ENCODE measurements at places on chromosomes 11 and 22.

DNA sequence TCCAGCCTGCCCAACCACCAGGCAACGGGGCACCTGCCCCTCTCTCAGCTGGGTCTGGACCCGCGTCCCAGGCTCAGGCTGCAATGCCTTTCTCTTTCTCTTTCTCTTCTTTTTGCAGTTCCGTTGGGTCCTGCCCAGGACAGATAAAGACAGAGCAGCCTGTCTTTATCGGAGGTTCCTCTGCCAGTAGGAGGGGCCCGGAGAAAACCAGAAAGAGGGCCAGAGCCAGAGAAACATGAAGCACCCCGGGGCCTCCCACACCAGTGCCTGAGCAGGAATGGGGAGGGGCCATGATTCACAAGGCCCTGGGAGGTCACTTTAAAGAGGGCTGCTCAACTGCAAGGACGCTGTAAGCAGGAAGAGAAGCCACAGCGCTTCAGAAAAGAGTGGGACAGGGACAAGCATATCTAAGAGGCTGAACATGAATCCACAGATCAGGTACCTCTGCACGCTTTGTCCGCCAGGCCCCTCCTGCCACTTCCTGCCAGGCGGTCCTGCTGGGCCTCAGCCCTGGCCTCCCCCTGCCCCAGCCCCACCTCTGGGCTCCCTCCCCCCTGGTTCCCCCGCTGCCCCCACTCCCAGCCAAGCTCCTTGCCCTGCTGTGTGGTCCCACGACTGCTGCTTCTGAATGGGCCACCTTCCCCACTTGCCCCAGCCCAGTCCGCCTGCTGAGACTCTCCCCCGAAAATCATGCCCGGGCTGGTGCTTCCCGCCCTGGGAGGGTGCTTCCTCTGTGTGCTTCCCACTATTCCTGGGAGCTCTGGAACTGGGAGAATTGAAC lies at the start of gene APOBEC3C:
Gene APOBEC3C (plus strand): TSS at position 316 of the 781 bp plus-strand sequence. CDS start 106 bp downstream, at position 422.
- DNase-seq = peak; percentile 90

DNA sequence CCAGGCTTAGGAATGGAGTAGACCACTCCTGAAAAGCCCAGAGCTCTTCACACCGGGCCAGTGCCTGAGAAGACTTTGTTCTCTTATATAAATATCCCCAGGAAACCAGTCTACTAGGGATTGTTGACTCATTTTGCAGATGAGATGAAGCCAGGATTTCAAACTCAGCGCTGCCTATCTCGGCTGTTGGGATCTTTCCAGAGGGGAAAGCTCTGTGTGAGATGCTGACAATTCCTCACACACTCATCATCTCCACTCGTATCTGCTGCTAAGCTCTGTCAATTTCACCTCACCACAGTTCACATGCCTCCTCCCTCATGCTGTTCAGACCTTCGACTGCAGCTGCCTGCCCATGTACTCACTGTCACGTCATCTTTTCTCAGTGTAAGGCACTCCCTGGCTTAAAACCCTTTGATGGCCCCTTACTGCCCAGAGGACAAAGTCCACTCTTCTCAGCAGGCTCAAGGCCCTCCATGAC lies 12.5 kb downstream of the USH1C start:
- peak; percentile 25 for DNase-seq

DNA sequence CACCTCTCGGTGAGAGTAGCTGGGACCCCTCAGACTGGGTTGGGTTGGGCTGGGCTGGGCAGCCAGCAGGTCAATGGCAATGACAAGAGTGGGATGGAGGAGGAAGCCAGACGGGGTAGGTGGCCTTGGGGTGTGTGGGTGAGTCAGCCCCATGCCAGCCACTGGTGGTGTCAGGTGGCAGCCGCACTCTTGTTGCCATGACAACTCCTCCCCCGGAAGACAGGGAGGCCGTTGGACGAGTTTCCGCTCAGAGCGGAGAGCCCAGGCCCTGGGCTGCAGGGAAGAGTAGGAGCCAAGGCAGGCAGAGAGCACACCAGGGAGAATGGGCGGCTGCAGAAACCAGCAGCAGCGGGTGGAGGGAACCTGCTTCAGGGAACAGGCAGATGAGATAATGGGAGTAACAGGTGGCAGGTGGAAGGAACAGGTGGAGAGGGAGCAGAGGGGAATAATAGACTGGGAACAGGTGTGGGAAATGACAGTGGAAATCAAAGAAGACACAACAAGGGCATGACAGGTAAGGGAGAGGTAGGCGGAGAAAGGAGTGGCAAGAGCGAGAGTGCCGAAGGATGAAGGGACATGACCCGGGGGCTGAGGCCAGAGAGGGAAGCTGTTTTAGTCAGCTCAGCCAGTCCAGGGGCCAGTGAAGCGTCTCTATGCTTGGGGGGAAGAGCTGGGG lies 8.7 kb downstream of the SPTBN2 start:
- peak; percentile 43 for DNase-seq

- DNase-seq = no peak
These were observed at the start of gene SLC22A6 for GRCh38 chr11:62984451-62984991. Gene SLC22A6, minus strand, starts transcription at chr11:62984967. Its CDS starts 277 bp downstream, at chr11:62984690.

DNA sequence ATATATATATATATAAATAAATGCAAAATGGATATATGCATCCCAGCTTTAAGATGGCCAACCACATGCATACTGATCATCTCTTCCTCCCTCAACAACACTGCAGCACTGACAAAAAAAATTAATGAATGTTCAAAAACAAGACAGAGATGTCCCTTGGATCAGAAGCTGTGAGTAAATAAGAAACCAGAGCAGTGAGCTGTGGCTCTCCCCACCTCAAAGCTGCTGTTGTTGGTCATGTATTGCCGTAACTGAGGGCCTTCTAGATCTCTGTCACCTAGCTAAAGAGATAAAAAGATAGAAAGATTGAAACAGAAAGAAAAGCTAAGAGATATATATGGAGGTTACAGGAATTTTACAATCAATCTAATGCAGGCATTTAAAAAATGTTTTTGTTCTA lies 15.5 kb upstream of the TMEM135 start:
- DNase-seq = no peak

DNA sequence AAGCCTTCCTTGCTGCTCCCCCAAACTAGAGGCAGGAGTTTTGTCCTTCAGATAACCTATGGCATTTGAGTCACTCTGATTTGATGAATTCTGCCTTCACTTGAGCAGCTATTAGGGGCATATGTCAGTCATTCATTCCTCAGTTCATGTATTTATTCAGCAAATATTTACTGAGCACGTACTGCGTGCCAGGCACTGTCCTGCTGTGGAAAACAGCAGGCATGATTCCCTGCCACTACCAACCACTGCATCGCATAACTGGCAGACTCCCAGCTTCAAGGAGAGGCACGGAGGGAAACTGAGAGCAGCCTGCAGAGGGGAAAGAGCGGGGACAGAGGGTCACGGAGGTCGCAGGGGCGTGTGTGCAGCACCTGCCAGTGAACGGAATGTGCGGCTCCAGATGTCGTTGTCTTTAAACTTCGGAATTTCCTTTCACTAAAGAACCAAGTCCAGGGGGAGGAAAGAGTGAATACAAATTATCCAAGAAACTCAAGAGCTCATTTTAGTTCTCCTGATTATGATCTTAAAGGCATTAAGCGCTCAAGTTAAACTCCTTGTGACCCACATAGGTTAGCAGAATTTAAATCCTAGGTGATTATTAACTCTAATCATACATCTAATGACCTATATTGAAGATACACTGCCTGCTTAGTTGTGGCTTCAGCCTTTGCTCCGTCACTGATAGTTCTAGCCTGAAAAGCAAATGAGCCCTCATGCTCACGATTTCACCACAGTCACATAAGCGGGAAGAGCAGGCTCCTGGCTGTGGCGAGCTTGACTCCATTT lies 12.6 kb downstream of the PPARA start:
- DNase-seq = no peak

GRCh38 chr22:31099841-31100761 lies 7.3 kb downstream of the SELENOM start:
- no peak for DNase-seq

DNA sequence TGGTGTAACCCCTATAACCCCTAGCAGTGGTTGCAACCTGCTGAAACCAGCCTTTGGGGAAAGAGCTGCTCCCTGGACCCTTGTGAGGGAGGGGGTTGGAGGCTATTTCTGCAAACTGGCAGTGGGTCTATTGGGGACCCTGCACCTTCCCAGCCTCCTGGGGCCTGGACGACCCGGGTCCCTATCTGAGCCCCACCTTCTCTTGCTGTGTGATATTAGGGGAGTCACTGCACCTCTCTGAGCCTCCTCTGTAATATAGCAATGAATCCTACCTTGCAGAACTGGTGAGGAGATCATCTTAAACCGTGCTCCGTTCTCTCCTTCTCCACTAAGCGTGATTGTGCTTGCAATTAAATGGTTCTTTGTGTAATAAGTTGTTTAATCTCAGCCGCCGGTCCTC lies 24.0 kb upstream of the MPPED1 start:
- no peak for DNase-seq

GRCh38 chr11:131670876-131671275 lies 300.5 kb downstream of the NTM start:
- DNase-seq = no peak

- DNase-seq = no peak
These were observed 2.2 kb upstream of the GSTT4 start for GRCh38 chr22:24007253-24008021.

DNA sequence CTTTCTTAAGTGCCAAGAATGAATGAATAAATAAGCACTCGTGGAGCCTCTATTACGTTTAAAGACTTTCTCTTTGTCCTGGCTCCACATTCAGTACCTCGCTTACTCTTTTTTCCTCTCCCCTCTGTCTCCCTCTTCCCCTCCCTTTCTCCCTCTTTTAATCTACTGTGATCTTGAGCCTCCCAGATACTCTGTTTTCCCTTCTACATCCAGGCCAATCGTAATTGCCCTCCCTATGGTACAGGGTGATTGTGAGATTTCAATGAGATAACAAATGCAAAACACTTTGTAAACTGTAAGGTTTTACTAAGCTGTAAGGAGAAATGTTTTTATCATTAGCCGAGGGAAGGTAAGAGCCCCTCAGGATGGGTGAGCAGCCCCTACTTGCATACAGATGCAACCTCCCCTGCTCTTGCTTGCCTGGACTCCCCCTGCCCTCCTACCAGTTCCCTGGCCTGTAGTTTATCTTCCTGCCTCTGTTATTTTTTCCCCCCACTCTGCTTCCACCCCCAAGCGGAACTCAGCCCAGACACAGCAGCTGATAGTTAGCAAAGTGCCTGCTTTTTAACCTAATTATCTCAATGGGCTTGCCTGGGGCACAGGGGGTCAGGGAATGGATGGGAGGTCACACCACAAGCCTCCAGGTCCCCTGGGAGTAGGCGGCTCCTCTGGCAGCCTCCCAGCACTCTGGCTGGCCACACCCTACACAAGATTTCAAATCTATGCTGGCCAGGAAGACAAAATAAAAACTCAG lies 76.9 kb upstream of the CADM1 start:
- DNase-seq = peak; percentile 9

- DNase-seq = peak; percentile 89
These were observed 57.2 kb downstream of the NAV2 start for GRCh38 chr11:19769820-19770219.

DNA sequence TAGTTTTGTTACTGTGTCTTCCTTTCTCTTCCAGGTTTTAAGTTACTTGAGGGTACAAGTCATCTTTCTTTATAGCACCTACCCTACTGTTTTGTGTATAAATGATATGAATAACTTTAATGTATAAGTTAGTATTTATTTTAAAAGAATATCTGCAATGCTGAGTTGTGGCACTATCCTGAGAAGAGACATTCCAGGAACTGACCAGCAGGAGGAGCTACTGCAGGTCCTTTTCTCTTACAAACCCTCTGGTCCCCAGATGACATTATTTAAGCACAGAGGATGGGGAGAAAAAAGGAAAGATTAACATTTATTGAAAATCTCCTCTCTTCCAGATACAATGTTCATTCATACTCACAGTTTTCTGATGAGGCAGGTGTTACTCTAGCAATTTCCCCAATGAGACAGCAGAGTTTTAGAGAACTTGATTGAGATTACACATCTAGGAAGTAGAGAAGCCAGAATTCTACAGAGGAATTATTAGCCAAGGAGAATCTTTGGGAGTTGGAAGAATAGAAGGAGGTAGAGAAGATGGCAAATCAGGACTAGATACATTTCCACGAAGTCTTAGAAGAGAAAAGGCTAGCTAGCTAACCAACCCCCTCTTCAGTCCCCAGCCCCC lies 541.2 kb upstream of the API5 start:
- peak; percentile 34 for DNase-seq

DNA sequence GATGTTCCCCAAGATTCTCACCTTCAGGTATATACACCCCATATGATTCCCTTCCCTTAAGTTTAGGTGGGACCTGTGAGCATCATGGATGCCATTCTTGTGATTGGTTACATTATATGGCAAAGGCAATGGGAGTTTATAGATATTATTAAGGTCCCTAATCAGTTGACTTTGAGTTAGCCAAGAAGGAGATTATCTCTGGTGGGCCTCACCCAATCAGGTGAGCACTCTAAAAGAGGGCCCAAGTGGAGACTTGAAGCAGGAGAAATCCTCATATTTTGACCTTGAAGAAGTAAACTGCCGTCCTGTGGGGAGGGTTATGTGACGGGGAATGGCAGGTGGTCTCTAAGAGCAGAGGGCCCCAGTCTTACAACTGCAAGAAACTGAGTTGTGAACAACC lies 94.2 kb downstream of the HSD17B12 start:
- no peak for DNase-seq

- DNase-seq = peak; percentile 16
These were observed 9.1 kb upstream of the RAC2 start for GRCh38 chr22:37253126-37253660.

- no peak for DNase-seq
These were observed 8.9 kb upstream of the SEPTIN5 start for GRCh38 chr22:19705181-19705934.

- DNase-seq = no peak
These were observed 17.5 kb downstream of the FAM227A start for GRCh38 chr22:38638728-38639127.

DNA sequence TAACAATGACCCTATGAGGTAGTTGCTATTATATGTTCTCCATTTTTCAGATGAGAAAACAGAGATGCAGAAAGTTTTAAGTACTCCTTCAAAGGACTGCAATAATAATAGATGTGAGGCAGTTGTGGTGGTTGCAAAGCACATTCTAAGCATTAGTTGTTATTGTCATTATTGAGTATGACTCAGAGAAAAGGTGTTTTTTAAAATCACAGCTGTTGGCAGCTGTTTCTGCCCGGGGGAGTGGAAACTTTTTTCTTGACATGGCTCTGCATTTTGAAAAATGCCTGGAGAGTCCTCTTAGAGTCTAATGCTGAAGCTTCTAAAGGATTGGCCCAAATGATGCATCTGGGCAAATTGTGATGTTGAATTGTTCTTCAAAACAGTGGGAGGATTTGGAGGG lies 244.5 kb upstream of the MPPED2 start:
- DNase-seq = no peak

- DNase-seq = no peak
These were observed 162.4 kb downstream of the SOX6 start for GRCh38 chr11:16193897-16194381.

- DNase-seq = peak; percentile 54
These were observed 52.2 kb downstream of the FAT3 start for GRCh38 chr11:92276773-92277172.

DNA sequence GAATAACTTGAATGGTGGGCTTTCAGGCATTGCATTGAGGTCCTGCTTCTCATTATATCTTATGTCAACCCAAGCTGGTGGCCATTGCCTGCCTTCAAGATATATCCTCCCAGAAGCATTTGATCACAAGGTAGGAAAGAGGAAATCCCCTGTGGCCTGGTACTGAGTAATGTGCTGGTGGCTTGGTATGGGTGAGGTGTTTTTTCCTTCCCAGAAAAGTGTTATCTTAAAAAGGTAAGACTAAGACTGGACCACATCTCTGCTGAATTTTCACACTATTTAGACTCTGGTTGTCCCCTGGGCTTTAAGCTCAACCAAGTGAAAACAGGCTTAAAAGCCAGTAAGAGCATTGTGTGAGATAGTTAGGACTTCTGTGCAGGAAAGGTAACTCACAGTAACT lies 3.7 kb downstream of the INSC start:
- no peak for DNase-seq

Data from fibroblast of skin of back (primary cell).